ENCODE measurements at places on chromosomes 5 and 9. TPM values are rescaled to one million over a fixed set of nuclear protein-coding genes. Genes with fewer than 3 reads are reported as not detected.

The SPDL1 gene
- total RNA-seq: 10.2 TPM

The GKAP1 gene
- 9.4 TPM for total RNA-seq

- H3K27me3 ChIP-seq: no peaks in the 10 kb centered on the region
- H3K4me1 ChIP-seq: no peaks in the 10 kb centered on the region
- H3K4me3 ChIP-seq: no peak overlapping the region
- DNase-seq: no peak
- H3K27ac ChIP-seq: no peak overlapping the region
- H3K36me3 ChIP-seq: no peaks in the 10 kb centered on the region
Observed at GRCh38 chr5:21765406-21765805, 1087.7 kb downstream of the CDH12 start.

DNA sequence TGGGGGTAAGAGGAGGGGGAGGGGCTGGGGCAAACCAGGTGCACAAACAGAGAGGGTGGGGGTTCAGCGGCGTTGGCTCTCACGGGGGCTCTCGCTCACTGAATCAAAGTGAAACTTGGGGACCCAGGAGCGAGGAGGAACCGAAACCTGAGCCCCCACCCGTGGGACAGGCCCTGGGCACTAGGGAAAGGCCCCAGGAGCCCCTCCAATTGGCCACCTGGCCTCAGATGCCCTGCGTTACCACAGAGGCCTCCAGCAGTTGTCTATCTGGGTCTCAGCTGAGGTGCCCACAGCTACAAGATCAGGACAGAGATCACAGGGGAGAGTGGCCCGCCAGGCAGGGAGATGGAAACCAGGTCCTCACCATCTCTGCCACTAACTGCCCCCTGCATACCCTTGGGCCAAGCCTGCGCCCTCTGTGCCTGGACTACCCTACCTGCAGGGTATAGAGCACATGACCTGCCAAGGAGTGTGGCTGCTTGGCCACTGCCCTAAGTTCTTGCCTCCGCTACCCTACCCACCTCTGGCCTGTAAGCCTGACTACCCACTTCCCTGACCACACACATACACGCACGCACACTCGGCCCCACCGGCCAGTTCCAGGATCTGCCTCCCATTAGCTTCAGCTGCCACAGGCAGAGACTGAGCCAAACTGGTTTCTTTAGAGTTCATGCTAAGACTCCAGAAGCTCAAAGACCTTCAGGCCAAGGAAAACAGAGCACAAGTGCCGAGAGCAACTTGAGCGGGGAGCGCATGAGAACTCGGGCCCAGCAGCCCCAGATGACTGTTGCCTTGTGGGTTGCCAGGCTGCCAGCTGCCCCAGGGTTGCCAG lies 39.9 kb downstream of the PAX5 start:
- H3K27ac ChIP-seq: peak overlapping the region; percentile 81
- H3K36me3 ChIP-seq: no peaks in the 10 kb centered on the region
- peaks cover 40% of the 10 kb centered on the region for H3K4me1 ChIP-seq
- no peak overlapping the region for H3K4me3 ChIP-seq
- no peak for DNase-seq
- peaks cover 12% of the 10 kb centered on the region for H3K27me3 ChIP-seq

- no peak overlapping the region for H3K27ac ChIP-seq
- no peak for DNase-seq
- no peaks in the 10 kb centered on the region for H3K27me3 ChIP-seq
- no peak overlapping the region for H3K4me3 ChIP-seq
- peaks cover 9% of the 10 kb centered on the region for H3K4me1 ChIP-seq
Observed at GRCh38 chr9:456365-456764, 241.7 kb downstream of the DOCK8 start.

DNA sequence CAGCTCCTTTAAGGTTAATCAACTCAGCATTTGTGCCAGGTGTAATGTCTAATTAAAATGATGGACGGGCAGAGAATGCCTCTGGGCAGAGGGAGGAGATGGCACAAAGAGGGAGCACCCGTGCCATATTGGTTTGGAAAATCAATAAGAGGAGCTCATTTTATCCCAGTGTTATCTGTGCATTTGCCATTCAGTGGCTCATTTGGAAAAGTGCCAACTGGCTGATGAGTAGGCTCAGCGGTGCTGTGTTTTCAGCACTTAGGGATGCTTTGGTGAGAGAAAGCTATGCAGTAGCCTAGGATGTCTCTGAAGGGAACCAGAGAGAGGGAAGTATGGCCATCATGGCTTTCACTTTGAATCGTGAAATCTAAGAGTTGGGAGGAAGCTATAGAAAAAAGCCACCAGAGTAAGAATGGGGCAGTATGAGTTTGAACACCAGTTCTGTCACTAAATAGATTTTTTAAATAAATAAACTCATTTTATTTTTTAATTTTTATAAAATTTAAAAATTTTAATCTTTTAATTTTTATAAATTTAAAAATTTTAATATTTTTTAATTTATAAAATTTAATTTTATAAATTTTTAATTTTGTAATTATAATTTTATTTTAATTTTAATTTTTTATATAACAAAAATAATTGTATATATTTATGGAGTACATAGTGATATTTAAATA lies 472.8 kb downstream of the BRINP1 start:
- no peak for DNase-seq
- H3K27ac ChIP-seq: no peak overlapping the region
- no peak overlapping the region for H3K4me3 ChIP-seq
- no peaks in the 10 kb centered on the region for H3K27me3 ChIP-seq

All from natural killer cell (primary cell).